MM.1S (cell line): ENCODE measurements at places on chromosomes 7 and 10.

GRCh38 chr7:68955656-68956055 is 642.6 kb upstream of the AUTS2 start:
- no peak overlapping the region for H3K27ac ChIP-seq
- H3K36me3 ChIP-seq = no peaks in the 10 kb centered on the region
- no peaks in the 10 kb centered on the region for H3K4me1 ChIP-seq
- H3K4me3 ChIP-seq = no peak overlapping the region
- H3K27me3 ChIP-seq = no peaks in the 10 kb centered on the region

GRCh38 chr10:58210160-58210559 is 57.5 kb downstream of the IPMK start:
- no peaks in the 10 kb centered on the region for H3K4me1 ChIP-seq
- DNase-seq = no peak
- no peaks in the 10 kb centered on the region for H3K27me3 ChIP-seq
- no peak overlapping the region for H3K27ac ChIP-seq

- DNase-seq = no peak
- no peaks in the 10 kb centered on the region for H3K4me1 ChIP-seq
- H3K27ac ChIP-seq = no peak overlapping the region
- no peaks in the 10 kb centered on the region for H3K27me3 ChIP-seq
- no peaks in the 10 kb centered on the region for H3K36me3 ChIP-seq
- H3K4me3 ChIP-seq = no peak overlapping the region
These were observed 307.6 kb downstream of the FRMD4A start for GRCh38 chr10:14022954-14023672.

GRCh38 chr7:30930621-30931020 is 19.0 kb downstream of the AQP1 start:
- no peaks in the 10 kb centered on the region for H3K27me3 ChIP-seq
- no peak overlapping the region for H3K27ac ChIP-seq
- H3K36me3 ChIP-seq = no peaks in the 10 kb centered on the region
- DNase-seq = no peak
- H3K4me3 ChIP-seq = no peak overlapping the region

- no peaks in the 10 kb centered on the region for H3K36me3 ChIP-seq
- no peak overlapping the region for H3K4me3 ChIP-seq
- H3K27me3 ChIP-seq = no peaks in the 10 kb centered on the region
These were observed 47.0 kb downstream of the AMZ1 start for GRCh38 chr7:2734751-2735571.

GRCh38 chr7:129588268-129588667 is 23.3 kb upstream of the NRF1 start:
- H3K27me3 ChIP-seq = no peaks in the 10 kb centered on the region
- no peak overlapping the region for H3K27ac ChIP-seq
- H3K36me3 ChIP-seq = no peaks in the 10 kb centered on the region
- no peak for DNase-seq
- no peak overlapping the region for H3K4me3 ChIP-seq
- peaks cover 5% of the 10 kb centered on the region; the same call in 1 of the 2 replicates for H3K4me1 ChIP-seq

DNA sequence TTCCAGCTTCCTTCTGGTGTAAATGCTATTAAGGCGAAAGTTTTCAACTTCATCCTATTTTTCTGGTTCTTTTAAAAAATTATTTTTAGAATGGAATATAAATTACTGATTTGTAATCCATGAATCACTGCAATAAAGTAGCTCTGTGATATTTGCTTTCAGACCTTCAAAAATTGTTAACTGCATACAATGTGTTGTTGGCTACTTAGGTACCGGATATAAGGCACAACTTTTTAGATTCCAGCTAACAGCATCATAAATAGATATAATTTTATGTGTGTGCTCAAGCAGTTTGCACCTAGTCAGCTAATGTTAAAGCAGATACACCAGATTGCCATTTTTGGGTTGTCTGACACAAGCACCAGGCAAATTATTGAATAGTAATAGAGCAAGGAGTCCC is 58.7 kb downstream of the PON1 start:
- H3K4me3 ChIP-seq = no peak overlapping the region
- DNase-seq = no peak
- no peaks in the 10 kb centered on the region for H3K36me3 ChIP-seq
- H3K27ac ChIP-seq = no peak overlapping the region
- no peaks in the 10 kb centered on the region for H3K27me3 ChIP-seq

DNA sequence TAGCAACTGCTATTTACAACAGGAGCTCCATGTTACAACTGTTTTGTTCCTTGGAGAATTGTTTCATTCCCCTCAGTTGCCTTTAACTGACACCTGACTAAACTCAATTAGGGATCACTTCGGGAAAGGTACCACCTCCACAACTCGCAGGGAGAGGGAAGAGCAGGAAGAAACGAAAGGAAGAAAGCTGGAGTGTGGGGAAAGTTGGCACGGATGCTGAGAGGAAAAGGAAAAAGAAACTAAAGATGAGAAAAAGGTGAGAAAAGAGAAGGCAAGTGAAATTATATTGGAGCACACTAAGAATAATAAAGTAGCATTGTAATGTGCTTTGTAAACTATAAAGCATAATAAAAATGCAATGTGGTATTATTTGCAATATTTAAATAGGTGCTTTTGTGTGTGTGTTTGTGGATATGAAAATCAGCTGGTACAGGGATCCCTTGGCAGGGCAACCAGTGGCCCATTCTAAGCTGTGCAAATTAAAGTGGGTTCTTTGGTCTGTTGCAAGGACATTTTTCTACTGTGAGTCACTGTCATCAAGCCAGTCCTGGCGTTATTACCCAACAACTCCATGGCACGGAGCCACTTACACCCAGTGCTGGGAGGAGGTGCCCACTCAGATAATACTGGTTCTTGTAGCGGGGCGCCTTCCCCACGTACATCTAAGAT is 45.9 kb downstream of the HIPK2 start:
- peak overlapping the region; percentile 31; the same call in 1 of the 2 replicates for H3K27ac ChIP-seq
- no peak for DNase-seq
- 0 out of 2 replicates have a peak, but pooled peaks cover 6% of the 10 kb centered on the region for H3K4me1 ChIP-seq
- H3K4me3 ChIP-seq = peak overlapping the region; percentile 0; the same call in 1 of the 2 replicates

DNA sequence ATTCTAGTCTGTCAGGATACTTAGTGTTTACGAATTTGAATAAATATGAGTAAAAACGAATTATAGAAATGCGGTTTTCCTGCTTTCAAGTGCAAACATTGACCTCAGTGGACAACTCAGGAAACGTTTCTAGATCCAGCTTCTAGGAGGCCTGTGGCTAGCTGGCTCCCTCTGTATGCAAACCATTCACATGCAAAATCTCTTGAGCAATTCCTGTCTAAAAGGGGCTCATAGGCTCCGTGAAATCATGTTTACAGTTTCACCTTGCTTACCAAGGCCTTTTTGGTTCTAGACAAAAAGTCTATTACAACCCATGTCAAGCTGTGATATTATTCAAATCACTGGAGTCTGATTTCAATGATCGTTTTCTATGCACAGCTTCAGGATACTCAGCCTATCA is 364.5 kb downstream of the DPP6 start:
- DNase-seq = no peak
- H3K27me3 ChIP-seq = no peaks in the 10 kb centered on the region
- no peak overlapping the region for H3K27ac ChIP-seq
- H3K4me3 ChIP-seq = no peak overlapping the region
- H3K36me3 ChIP-seq = no peaks in the 10 kb centered on the region

- DNase-seq = no peak
- no peaks in the 10 kb centered on the region for H3K4me1 ChIP-seq
- no peaks in the 10 kb centered on the region for H3K27me3 ChIP-seq
- H3K4me3 ChIP-seq = no peak overlapping the region
These were observed 606.2 kb downstream of the LRMDA start for GRCh38 chr10:76037531-76038155.

DNA sequence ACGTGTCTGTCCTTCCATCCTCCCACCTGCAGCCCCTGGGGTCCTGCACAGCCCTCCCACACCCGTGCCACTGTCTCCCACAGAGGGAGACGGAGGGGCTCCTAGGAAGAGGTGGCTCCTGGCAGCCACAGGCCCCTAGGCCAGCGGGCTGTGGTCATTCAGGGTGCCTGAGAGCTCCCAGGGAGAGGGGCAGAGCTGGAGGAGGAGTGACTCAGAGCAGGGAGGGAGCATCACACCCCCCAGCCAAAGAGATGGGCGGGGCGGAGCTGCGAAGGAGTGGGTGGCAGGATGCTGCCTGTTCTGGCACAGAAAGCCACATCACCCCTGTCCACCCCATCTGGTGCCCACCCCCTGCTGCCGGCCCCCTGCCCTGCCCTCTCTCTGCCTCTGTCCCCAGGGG is 50.5 kb downstream of the STK32C start:
- no peak overlapping the region for H3K27ac ChIP-seq
- no peaks in the 10 kb centered on the region for H3K36me3 ChIP-seq
- no peak overlapping the region for H3K4me3 ChIP-seq
- H3K4me1 ChIP-seq = no peaks in the 10 kb centered on the region
- H3K27me3 ChIP-seq = no peaks in the 10 kb centered on the region

- no peak for DNase-seq
- no peaks in the 10 kb centered on the region for H3K36me3 ChIP-seq
- no peaks in the 10 kb centered on the region for H3K4me1 ChIP-seq
These were observed 177.2 kb downstream of the TAX1BP1 start for GRCh38 chr7:27917119-27917518.
